Neural crest cell (in vitro differentiated cells): ENCODE measurements at places on chromosomes 5 and 9. TPM values are rescaled to one million over a fixed set of nuclear protein-coding genes. Genes with fewer than 3 reads are reported as not detected.

DNA sequence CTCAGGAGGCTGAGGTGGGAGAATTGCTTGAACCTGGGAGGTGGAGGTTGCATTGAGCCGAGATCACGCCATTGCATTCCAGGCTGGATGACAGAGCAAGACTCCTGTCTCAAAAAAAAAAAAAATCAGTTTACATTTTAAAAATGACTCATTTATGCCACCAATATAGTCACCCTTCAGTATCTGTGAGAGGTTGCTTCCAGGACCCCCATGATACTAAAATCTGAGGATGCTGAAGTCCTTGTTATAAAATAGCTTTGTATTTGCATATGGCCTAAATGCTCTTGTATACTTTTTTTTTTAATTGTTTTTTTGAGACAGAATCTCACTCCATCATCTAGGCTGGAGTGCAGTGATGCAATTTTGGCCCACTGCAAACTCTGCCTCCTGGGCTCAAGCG lies 5.8 kb downstream of the OCLN start:
- DNase-seq, result no peak
- peaks cover 9% of the 10 kb centered on the region for H3K4me1 ChIP-seq
- no peak overlapping the region for H3K27ac ChIP-seq
- no peak overlapping the region for H3K4me3 ChIP-seq
- H3K27me3 ChIP-seq, result peaks cover 30% of the 10 kb centered on the region

DNA sequence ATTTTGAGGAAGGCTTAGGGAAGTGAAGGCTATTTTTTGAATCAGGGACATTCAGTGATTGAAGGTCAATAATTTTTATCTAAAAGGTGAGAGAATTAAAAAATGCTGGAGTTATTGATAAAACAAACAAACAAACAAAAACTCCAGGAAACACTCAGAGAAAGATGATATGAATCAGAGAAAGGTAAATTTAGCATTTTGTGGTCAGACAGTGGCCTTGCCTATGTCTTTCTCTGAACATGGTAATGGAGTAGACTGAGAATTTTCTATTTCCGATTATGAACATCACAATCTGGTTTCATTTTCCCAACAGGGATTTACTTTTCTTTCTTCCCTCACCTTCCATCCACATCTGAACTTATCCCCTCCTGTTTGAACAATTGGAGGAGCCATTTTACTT lies 353.6 kb upstream of the RIOK2 start:
- DNase-seq, result no peak
- H3K36me3 ChIP-seq, result peaks cover 4% of the 10 kb centered on the region
- no peak overlapping the region for H3K27ac ChIP-seq
- no peak overlapping the region for H3K4me3 ChIP-seq
- H3K27me3 ChIP-seq, result no peaks in the 10 kb centered on the region

- no peak overlapping the region for H3K4me3 ChIP-seq
- peaks cover 3% of the 10 kb centered on the region for H3K36me3 ChIP-seq
- H3K27me3 ChIP-seq, result peaks cover 3% of the 10 kb centered on the region
- peaks cover 21% of the 10 kb centered on the region for H3K4me1 ChIP-seq
- H3K27ac ChIP-seq, result no peak overlapping the region
- DNase-seq, result no peak
Measured at GRCh38 chr5:35753500-35753899, 103.2 kb upstream of the IL7R start.

DNA sequence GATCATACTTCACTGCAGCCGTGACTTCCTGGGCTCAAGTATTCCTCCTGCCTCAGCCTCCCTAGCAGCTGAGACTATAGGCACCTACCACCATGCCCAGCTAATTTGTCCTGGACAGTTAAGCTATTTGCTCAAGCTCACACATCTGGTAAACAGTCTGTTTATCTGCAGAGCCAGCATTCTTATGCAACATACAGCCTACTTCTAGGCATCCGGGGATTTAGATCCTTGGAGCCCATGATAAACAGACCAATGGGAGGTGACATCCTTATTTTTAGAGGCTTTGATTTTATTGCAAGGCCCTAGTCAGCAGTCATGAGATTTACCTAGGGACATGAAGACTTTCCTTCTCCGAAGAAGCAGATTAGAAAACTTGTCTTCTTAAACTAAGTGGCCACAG lies 21.0 kb downstream of the ATOX1 start:
- H3K4me1 ChIP-seq, result peaks cover 13% of the 10 kb centered on the region
- peak overlapping the region; percentile 43 for H3K27ac ChIP-seq
- no peaks in the 10 kb centered on the region for H3K27me3 ChIP-seq
- no peaks in the 10 kb centered on the region for H3K36me3 ChIP-seq

DNA sequence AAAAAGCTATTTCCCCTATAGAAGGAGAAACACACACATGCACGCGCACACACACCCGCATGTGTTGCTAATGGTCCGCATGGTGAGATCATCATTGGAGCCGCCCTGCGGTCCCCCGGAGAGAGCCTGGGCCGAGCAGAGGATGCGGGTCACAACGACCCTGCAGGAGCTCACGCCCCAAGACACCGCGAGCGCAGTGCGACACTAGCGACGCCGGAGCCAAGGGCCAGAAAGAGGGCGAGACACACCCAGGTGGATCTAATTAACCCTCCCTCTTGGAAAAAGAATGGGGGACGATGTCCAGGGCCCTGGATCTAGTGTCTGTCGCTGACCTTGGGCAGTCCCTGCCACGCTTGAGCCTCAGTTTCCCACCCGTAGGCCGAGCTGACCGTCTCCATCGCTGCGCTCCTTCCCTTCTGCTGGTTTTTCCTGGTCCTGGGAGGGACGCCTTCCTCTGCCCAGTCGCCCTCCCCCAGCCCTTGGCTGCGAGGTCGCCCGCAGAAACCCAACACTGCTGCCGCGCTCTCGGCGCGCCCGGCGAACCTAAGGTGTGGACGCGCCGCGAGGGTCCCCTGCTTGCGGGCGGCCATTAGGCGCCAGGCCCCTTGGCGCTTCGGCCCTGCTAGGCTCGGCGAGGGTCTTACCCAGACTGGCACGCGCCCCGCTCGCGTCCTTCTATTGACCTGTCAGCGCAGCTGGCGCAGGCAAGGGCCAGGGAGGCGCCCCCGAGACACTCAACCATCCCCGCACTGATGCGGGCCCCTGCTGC lies 47.5 kb upstream of the RNF20 start:
- H3K36me3 ChIP-seq, result peaks cover 3% of the 10 kb centered on the region
- H3K27me3 ChIP-seq, result peaks cover 6% of the 10 kb centered on the region
- peak overlapping the region; percentile 81 for H3K27ac ChIP-seq
- DNase-seq, result peak; percentile 45
- H3K4me3 ChIP-seq, result peak overlapping the region; percentile 93

GRCh38 chr5:128464596-128464995 lies 73.4 kb downstream of the FBN2 start:
- no peak overlapping the region for H3K4me3 ChIP-seq
- no peak for DNase-seq
- H3K4me1 ChIP-seq, result no peaks in the 10 kb centered on the region
- peaks cover 31% of the 10 kb centered on the region for H3K36me3 ChIP-seq

Gene EGR1
- total RNA-seq, result 21.5 and 26.5 TPM in 2 replicates

- no peak for DNase-seq
- peaks cover 7% of the 10 kb centered on the region for H3K27me3 ChIP-seq
- H3K36me3 ChIP-seq, result no peaks in the 10 kb centered on the region
Measured at GRCh38 chr5:152144030-152144429, 219.4 kb upstream of the GLRA1 start.

- no peaks in the 10 kb centered on the region for H3K27me3 ChIP-seq
- no peak overlapping the region for H3K27ac ChIP-seq
- no peaks in the 10 kb centered on the region for H3K36me3 ChIP-seq
- H3K4me1 ChIP-seq, result no peaks in the 10 kb centered on the region
Measured at GRCh38 chr9:135379540-135380267, 99.9 kb upstream of the PPP1R26 start.

GRCh38 chr9:136784249-136784996 lies 6.7 kb upstream of the TMEM141 start:
- H3K27me3 ChIP-seq, result peaks cover 27% of the 10 kb centered on the region
- DNase-seq, result no peak
- H3K4me1 ChIP-seq, result peaks cover 23% of the 10 kb centered on the region
- no peak overlapping the region for H3K4me3 ChIP-seq
- H3K27ac ChIP-seq, result no peak overlapping the region
- H3K36me3 ChIP-seq, result no peaks in the 10 kb centered on the region

GRCh38 chr5:158224253-158224652 lies 365.3 kb upstream of the CLINT1 start:
- no peak overlapping the region for H3K4me3 ChIP-seq
- peaks cover 8% of the 10 kb centered on the region for H3K4me1 ChIP-seq
- no peak overlapping the region for H3K27ac ChIP-seq
- no peaks in the 10 kb centered on the region for H3K36me3 ChIP-seq
- H3K27me3 ChIP-seq, result no peaks in the 10 kb centered on the region

Gene PTBP3
- 42.5 and 46.8 TPM in 2 replicates for total RNA-seq

- peaks cover 61% of the 10 kb centered on the region for H3K4me1 ChIP-seq
- no peak for DNase-seq
- peaks cover 11% of the 10 kb centered on the region for H3K27me3 ChIP-seq
- H3K36me3 ChIP-seq, result no peaks in the 10 kb centered on the region
- peak overlapping the region; percentile 21 for H3K4me3 ChIP-seq
Measured at GRCh38 chr5:3122985-3123762, 371.7 kb upstream of the IRX2 start.

GRCh38 chr5:33153372-33153771 lies 287.4 kb upstream of the TARS1 start:
- no peak overlapping the region for H3K27ac ChIP-seq
- no peaks in the 10 kb centered on the region for H3K27me3 ChIP-seq
- no peak for DNase-seq
- no peaks in the 10 kb centered on the region for H3K36me3 ChIP-seq

GRCh38 chr9:126329476-126330275 lies 3.0 kb downstream of the MVB12B start:
- no peak for DNase-seq
- H3K27ac ChIP-seq, result no peak overlapping the region
- peaks cover 71% of the 10 kb centered on the region for H3K4me1 ChIP-seq
- no peaks in the 10 kb centered on the region for H3K27me3 ChIP-seq
- H3K36me3 ChIP-seq, result peaks cover 11% of the 10 kb centered on the region
- H3K4me3 ChIP-seq, result peak overlapping the region; percentile 78

Gene FBP1
- 0.80 and 0.86 TPM in 2 replicates for total RNA-seq

DNA sequence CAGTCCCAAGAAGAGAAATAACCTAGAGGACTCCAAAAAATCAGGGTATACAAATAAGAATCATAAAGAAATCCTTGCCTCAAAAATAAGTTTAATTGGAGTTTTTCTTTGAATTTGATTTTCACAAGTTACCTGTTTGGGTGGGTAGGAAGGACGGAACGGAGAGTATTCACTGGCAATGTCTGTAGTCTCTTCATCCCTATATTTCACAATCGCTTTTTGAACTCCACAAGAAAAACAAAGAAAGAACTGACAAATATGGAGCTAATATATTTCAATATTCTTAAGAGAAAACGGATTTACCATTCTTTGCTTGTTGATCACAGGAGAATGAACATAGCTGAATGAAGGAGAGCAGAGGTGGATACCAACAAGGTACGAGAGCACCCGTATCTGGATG lies 30.1 kb downstream of the MTMR12 start:
- no peak for DNase-seq
- H3K4me3 ChIP-seq, result no peak overlapping the region
- peaks cover 24% of the 10 kb centered on the region for H3K4me1 ChIP-seq
- H3K36me3 ChIP-seq, result peaks cover 2% of the 10 kb centered on the region
- no peaks in the 10 kb centered on the region for H3K27me3 ChIP-seq

Gene DDX4
- total RNA-seq, result not detected in 2 replicates

DNA sequence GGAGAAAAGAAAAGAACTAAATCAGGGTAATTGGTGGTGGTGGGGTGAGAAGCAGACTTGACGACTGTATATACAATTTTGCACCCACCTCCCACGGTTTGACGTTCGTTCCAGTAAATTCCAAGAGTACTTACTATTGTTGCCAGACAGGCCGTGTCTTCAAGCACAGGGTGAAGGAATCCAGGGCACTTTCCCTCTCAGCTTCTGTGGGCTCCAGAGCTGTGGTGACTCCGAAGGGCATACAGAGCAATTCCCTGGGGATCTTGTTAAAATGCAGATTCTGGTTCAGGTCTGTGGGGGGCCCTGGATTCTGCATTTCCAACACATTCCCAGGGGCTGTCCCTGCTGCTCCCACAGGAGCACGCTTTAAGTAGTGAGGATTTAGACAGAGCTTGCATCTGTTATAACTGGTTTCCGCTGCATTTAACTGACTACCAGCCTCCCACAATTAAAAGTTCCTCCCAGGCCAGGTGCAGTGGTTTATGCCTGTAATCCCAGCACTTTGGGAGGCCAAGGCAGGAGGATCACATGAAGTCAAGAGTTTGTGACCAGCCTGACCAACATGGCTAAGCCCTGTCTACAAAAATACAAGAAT lies 49.3 kb upstream of the FANCC start:
- H3K27ac ChIP-seq, result no peak overlapping the region
- no peak overlapping the region for H3K4me3 ChIP-seq
- H3K4me1 ChIP-seq, result peaks cover 21% of the 10 kb centered on the region
- no peaks in the 10 kb centered on the region for H3K36me3 ChIP-seq
- no peak for DNase-seq
- no peaks in the 10 kb centered on the region for H3K27me3 ChIP-seq

- H3K27me3 ChIP-seq, result no peaks in the 10 kb centered on the region
- no peaks in the 10 kb centered on the region for H3K36me3 ChIP-seq
- DNase-seq, result no peak
Measured at GRCh38 chr5:76615759-76616158, 7.4 kb downstream of the F2RL2 start.

GRCh38 chr9:16870596-16871335 lies at the start of gene BNC2:
Gene BNC2 (minus strand): TSS chr9:16870670. CDS start chr9:16870648, 22 bp downstream.
- H3K36me3 ChIP-seq, result no peaks in the 10 kb centered on the region
- peak within 1 kb of the TSS; percentile 95 for H3K4me3 ChIP-seq
- peaks cover 61% of the 10 kb centered on the region for H3K27me3 ChIP-seq
- peaks cover 22% of the 10 kb centered on the region for H3K4me1 ChIP-seq
- no peak within 1 kb of the TSS for H3K27ac ChIP-seq

DNA sequence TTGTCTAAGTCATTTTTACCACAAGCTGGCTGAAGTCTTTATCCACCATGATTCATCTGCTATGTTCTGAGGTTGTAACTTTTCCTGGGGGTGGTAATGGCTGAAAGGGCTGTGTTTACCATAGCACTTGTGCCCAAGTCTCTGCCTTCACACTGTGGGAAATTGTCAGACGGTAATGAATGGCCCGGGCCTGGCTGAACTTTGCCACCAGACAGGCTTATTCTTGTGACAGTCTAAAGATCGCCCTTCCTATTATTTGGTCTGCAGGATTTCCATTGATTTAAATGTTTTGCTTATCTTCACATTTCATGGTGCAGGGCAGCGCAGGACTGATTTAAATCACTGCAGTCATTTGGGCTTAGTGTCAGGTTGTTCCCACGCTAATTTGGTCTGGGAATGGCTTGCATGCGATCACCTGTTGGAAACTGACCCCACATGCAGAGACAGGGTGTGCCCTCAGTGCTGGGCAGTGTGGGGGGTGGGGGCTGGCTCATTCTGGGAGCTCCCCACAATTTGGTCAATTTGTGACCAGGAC lies 109.3 kb upstream of the ICE1 start:
- no peak overlapping the region for H3K27ac ChIP-seq
- peaks cover 18% of the 10 kb centered on the region for H3K4me1 ChIP-seq
- no peaks in the 10 kb centered on the region for H3K27me3 ChIP-seq
- no peaks in the 10 kb centered on the region for H3K36me3 ChIP-seq
- no peak overlapping the region for H3K4me3 ChIP-seq
